Uterus (tissue), 4 donors: ENCODE measurements at places on chromosomes 2 and 18. TPM values are rescaled to one million over a fixed set of nuclear protein-coding genes. Genes with fewer than 3 reads are reported as not detected.

The LIMS3 gene
- total RNA-seq: 6.6 TPM

The STARD6 gene
- total RNA-seq: not detected

The MBD5 gene
- 77.9 TPM for total RNA-seq

GRCh38 chr2:182300608-182301007 lies 126.2 kb downstream of the PDE1A start:
- no peak for DNase-seq

DNA sequence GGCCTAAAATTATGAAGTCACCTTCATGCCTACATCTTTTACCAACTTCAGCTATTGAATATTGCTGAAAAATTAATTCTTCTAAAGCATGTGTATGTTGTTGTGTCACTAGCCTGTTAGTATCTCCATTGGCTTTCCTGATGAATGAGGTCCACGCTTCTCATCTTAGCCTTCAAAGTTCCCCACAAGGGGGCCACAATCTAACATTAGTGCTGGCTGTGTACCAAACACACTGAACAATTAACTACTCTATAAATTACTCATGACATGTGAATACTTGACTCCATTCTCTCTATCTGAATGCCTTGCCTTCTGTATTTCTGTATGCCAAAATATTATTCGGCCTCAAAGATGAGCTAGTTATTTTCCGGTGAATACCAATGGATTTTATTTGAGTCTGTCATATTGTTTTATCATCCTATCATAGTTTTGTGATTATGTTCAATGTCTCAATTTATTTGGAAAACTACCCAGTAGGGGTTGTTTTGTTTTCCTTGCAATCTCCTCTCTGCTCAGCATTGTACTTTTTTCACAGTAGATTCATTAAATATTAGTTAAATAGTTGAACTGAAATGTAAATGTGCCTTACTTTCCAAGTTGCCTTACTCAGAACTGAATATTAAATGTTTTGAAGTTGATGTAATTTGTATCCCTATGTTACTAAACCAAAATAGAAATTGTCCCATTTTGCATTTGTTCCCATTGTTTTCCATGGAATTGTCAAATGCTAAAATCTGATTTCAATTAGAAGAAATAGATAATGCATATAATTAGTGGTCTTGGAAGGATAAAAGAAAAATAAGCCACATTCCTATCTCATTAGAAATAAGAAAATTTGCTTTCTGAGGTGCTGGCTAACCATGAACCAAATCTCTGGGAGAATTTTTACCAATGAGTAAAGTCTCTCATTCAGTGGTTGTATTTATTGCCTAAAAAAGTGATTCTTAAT lies 208.4 kb upstream of the COL3A1 start:
- no peak for DNase-seq

DNA sequence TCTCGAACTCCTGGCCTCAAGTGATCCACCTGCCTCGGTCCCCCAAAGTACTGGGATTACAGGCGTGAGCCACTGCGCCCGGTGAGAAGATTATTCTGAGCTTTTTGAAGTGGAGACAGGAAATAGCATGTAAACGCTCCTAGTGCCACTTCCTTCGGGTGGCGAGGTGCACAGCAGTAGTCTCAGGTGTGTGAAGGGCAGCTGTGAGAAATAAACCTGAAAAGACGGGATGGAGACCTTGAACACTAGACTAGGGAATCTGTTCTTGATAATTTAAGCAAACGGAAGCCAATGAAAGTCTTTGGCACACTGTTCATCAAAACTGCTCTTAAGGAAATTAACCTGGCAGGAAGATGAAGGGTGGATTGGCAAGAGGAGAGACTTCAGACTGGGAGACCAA lies 439 bp upstream of the PLEKHH2 start:
- DNase-seq: no peak

DNA sequence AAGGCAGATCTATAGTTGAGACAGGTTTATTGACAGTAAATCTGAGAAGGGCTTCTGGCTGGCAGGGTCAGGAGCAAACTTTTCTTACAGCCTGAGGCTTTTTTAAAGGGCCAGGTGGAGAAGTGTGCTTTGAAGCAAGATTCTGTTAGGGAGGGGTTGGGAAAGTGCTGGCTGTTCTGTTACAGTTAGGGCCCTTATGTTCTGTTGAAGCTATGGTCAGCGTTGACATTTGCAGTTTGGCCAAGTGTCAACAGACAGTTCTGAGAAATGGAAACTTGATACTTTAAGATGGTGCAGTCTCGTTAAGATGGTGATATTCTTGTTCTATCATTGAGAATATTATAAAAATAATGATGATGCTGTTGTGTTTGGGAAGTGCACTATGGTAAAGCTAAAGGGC lies 154.2 kb downstream of the RDH14 start:
- no peak for DNase-seq

GRCh38 chr2:216339456-216340279 lies 32.6 kb downstream of the MARCHF4 start:
- DNase-seq: peak; percentile 22
